ENCODE measurements at places on chromosomes 12 and 14.
A peak's percentile ranks its signal among the peaks of the same experiment; 100 is the strongest.

- no peak for DNase-seq
Observed at GRCh38 chr12:78081590-78082314, 251.1 kb downstream of the NAV3 start.

GRCh38 chr12:93679308-93679925 lies 2.2 kb downstream of the CRADD start:
- no peak for DNase-seq

DNA sequence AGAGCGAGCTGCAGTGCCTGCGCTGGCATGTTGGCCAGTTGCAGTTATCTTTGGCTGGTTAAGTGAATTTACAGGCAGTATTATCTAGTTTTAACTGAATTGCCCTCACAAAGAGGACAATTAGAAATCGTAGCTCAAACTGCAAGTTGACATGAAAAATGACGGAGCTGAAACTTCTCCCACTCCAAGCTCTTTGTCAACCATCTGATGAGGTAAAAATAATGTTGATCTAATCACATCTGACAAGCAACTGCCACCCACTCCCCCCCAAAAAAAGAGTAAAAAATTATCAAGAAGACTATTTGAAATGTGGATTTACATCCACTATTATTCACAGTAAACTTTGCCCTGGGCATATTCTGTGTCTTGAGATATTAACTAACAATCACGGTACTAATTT lies 84.7 kb upstream of the VASH1 start:
- DNase-seq = no peak

DNA sequence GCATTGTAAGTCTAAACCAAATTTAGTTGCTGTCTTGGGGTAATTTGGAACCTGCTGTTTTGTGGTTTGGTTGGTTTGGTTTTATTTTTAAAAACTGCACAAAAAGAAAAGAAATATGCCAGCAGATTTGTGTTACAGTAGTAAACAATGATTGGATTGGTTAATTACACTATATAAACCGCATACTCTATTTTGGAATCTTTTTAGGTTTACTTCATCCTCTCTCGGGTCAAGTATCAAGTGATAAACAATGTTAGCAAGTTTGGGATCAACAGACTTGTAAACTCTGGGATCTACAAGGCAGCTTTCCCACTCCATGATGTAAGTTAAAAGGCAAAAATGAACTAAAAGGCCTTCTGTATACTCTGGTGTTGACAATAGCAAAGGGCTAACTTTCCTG lies 132.4 kb downstream of the ANO6 start:
- DNase-seq = no peak

DNA sequence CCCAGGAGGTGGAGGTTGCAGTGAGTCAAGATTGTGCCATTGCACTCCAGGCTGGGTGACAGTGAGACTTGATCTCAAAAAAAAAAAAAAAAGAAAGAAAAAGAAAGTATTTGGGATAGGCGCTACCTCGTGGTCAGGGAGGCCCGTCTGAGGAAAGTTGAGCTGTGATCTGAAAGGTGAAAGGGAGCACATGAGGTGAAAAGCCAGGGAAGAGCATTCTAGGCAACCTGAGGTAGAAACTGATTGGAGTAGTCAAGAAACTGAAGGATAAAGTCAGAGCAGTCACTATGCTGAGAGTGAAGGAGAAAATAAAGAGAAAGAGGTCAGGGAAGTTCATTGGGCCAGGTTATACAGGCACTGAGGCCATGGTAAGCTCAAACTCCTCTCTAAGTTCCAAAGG lies 7.7 kb downstream of the ANAPC5 start:
- DNase-seq = no peak

- DNase-seq = peak; percentile 5
Observed at GRCh38 chr12:87509237-87509820, 519.9 kb downstream of the C12orf50 start.

GRCh38 chr14:20934148-20934762 lies 21.0 kb upstream of the RNASE2 start:
- DNase-seq = peak; percentile 5

DNA sequence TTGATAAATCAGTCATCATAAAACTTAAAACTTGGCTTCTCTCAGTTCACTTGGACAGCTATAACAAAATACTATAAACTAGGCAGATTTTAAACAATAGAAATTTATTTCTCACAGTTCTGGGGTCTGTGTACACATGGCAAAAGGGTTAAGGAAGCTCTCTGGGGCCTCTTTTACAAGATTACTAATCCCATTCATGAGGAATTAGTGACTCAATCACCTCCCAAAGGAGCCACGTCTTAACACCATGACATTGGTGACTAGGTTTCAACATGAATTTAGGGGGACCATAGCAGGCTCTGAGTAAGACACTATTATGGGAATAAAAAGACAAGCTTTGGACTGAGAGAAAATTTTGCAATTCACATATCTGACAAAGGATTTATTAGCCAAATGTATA lies 436.5 kb downstream of the PDZRN4 start:
- no peak for DNase-seq

- DNase-seq = no peak
Observed at GRCh38 chr14:95228240-95228639, 70.9 kb upstream of the DICER1 start.

GRCh38 chr14:59481871-59482540 lies 2.2 kb downstream of the L3HYPDH start:
- peak; percentile 5 for DNase-seq

- DNase-seq = peak; percentile 89
Observed at GRCh38 chr12:49705479-49706134, 1.6 kb downstream of the FMNL3 start.
